Cortex of kidney (tissue), 1 donor: ENCODE measurements at places on chromosomes 11 and 22.

DNA sequence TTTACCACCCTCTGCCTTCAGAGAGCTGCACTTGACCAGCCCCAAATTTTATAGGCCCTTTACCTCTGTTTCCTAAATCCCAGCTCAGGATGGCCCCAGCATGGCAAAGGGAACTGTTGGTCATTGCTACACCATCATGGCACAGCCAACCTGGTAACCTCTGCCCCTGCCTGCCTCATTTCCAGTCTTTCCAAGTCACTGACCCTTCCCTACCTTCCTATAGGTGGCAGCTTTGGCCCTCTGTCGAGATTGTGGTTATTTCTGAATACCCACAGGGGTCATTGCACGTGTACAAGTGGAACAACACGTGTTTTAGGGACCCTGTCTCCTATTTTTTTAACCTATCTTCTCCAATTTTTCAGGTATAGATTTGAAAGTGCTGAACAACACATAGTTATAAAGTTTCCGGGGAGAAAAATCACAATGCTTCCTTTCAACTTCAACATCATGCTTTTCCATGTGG is 2.8 kb downstream of the GALNT18 start:
- DNase-seq: no peak

- no peak for DNase-seq
Observed at GRCh38 chr11:8777907-8778767, 95.5 kb downstream of the RPL27A start.

- no peak for DNase-seq
Observed at GRCh38 chr11:57644748-57645688, 4.7 kb downstream of the YPEL4 start.

GRCh38 chr11:65524014-65524740 is 706 bp upstream of the SCYL1 start:
- no peak for DNase-seq

- DNase-seq: no peak
Observed at GRCh38 chr22:24594569-24595120, 1.8 kb upstream of the LRRC75B start.

- no peak for DNase-seq
Observed at GRCh38 chr11:123452794-123453193, 22.7 kb downstream of the GRAMD1B start.

GRCh38 chr11:78427615-78428265 is 10.1 kb upstream of the GAB2 start:
- DNase-seq: no peak

- no peak for DNase-seq
Observed at GRCh38 chr22:27718186-27719035, 83.1 kb downstream of the MN1 start.

GRCh38 chr11:8691601-8692000 is 9.0 kb downstream of the RPL27A start:
- DNase-seq: no peak

- no peak for DNase-seq
Observed at GRCh38 chr11:57323855-57324153, 948 bp downstream of the TNKS1BP1 start.

GRCh38 chr11:33633251-33634003 is 67.2 kb downstream of the C11orf91 start:
- DNase-seq: no peak

DNA sequence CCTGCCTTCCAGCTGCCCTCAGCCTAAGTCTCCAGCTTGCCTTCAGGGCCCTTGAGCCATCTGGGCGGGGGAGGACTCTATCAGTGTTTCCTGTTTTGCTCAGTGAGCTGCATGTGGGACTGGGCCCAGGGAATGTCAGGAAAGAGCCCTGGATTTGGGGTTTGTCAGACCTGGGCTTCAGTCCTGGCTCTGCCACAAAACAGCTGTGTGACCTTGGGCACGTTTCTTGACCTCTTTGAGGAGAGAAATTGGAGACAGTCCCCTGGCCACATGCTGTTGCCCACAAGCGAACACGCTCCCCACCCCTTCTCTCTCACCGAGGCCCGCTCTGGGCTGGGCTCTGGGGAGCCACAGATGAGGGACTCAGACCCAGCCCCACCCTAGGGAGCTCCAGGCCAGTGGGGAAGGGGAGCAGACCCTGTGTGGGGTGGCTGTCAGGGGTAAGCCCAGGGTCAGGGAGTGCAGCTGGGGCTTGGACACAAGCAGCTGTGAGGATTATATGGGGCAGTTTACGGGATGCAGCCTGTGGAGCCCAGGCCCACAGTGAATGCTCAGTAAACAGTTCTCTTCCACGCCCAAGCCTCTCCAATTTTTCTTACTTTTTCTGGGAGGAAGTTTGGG is 12.3 kb downstream of the MYO7A start:
- no peak for DNase-seq

DNA sequence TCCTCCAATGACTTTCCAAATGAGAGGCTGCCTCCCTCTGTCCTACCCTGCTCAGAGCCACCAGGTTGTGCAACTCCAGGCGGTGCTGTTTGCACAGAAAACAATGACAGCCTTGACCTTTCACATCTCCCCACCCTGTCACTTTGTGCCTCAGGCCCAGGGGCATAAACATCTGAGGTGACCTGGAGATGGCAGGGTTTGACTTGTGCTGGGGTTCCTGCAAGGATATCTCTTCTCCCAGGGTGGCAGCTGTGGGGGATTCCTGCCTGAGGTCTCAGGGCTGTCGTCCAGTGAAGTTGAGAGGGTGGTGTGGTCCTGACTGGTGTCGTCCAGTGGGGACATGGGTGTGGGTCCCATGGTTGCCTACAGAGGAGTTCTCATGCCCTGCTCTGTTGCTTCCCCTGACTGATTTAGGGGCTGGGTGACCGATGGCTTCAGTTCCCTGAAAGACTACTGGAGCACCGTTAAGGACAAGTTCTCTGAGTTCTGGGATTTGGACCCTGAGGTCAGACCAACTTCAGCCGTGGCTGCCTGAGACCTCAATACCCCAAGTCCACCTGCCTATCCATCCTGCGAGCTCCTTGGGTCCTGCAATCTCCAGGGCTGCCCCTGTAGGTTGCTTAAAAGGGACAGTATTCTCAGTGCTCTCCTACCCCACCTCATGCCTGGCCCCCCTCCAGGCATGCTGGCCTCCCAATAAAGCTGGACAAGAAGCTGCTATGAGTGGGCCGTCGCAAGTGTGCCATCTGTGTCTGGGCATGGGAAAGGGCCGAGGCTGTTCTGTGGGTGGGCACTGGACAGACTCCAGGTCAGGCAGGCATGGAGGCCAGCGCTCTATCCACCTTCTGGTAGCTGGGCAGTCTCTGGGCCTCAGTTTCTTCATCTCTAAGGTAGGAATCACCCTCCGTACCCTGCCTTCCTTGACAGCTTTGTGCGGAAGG is 2.9 kb downstream of the APOC3 start:
- no peak for DNase-seq

DNA sequence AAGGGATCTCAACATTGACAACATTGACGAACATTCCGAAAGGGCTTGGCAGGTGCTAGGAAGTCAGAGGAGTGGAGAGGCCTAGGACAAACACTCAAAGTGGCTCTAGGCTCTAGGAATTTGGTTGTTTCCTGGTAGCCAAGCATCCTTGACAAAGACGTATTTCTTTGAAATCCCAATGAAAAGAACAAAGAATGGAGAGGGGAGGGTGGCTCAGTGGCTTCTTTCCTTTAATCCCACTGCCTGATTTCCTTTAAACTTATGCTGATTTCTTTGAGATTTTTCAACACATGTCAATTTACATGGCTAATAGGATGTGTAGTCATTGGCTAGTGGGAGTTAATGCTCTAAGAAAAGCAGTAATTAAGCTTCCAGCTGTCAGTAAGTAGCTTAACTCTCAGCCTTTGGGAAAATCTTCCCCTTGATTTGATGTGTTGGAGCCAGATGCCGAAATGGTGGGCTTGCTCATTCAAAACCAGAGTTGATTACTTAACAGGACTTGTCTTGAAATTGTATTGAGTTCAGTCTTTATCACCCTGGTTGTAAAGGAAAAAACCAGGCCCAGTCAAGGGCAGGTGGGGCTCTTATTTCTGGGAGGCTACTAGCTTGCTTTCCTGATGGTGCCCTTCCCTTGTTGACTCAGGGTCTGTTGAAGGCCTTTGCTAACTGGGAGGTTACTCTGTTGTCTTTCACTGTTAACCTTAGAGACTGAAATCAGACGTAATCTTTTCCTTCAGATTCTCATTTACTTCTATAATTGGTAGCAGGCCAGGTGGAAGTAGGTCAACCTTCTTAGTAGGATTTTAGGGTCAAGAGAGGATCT is 44.6 kb upstream of the SORL1-AS1 start:
- DNase-seq: no peak

GRCh38 chr11:111601636-111601978 is 642 bp upstream of the SIK2 start:
- no peak for DNase-seq

- no peak for DNase-seq
Observed at GRCh38 chr11:67406969-67407687, 3.2 kb downstream of the TBC1D10C start.

DNA sequence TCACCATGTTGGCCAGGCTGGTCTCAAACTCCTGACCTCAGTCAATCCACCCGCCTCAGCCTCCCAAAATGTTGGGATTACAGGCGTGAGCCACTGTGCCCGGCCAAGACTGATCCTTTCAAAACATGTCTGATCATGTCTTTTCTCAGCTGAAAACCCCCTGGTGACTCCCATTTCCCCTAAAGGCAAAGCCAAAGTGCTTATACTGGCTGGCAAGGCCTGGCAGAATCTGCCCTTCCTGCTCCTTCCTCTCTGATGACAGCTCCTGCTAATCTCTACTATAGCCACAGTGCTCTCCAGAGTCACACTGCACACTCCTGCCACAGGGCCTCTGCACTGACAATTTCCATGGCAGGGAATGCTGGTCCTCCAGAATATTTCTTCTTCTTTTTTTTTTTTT is 2.6 kb upstream of the MCHR1 start:
- no peak for DNase-seq

DNA sequence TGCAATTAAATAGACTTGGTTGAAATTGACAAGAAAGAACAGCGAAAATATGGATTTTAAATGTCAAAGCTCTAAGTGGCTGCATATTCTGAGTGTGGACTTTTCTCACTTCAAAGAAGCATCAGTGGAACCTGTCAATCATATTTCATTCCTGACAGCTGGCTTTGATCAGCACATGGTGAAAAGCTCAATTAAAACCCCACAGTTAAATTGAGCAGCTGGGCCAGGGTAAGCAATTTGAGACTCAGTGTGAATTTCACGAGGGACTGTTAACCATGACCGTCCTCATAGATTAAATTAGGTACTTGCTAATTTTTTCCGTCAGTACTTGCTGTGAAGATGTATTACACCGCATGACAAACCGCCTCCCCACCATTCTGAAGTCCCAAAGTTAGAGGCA is 11.0 kb upstream of the OR10D3 start:
- DNase-seq: no peak

- no peak for DNase-seq
Observed at GRCh38 chr11:25536289-25536688, 795.6 kb upstream of the ANO3 start.

DNA sequence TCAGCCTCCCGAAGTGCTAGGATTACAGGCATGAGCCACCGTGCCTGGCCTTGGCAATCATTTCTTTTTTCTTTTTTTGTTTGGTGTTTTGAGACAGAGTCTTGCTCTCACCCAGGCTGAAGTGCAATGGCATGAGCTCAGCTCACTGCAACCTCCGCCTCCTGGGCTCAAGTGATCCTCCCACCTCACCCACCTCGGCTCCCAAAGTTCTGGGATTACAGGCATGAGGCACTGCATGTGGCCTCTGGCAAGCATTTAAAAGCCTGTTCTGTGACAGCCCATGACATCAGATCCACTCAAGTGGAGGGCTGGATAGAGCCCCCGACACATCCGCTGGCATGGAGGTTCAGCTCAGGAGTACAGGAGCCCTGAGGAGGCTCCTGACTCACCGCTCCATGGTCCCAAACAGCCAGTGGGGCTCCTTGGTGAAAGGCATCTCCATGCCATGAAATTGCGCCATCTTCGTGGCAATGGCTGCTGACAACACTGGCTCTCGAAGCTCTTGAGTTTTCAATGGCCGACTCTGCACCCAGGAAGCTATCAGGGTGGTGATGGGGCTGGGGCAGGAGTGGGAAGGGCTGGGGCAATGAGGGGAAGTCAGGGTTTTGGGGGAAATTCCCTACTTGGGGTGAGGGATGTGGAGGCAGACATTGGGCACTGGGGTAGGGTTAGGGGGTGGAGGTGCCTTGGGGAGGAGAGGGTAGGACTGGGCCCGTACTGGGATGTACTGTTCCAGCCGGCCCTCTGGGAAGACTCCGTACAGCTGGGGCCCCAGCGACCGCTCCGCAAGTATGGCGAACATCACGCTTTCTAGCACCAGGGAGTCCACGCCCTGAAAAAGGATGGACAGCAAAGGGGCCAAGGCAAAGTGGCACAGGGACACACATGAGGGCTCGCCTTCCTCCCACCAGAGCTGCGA is 1.4 kb downstream of the CHKB start:
- DNase-seq: no peak

DNA sequence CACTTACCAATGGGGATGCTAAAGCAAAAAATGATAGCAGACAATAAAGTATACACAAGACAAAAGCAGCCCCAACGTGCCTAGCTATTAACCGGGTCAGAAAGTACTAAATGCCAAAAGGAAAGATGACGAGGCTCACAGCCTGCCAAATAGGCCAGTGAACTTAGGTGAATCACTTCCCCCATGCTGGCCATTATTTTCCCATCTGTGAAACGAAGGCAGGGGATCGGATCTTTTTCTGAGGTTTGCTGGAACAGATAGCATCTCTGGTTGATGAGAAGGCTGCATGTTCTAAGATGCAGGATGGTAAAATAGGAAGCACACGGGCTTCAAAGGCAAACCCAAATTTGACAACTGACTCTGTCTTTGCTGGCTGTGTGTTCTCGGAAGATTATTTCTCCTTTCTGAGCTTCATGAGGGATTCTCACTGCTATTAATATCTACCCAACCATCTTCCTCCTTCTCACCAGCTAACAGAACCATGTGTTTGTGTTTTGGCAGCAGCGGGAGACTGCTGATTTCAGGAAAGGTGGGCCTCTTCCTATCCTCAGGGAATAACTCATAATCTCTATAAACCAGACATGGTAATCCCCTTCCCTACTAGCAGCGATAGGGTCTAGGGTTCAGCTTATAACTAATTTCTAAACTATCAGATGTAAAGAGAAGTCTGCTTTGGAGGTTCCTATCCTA is 390.7 kb downstream of the LARGE1 start:
- no peak for DNase-seq

DNA sequence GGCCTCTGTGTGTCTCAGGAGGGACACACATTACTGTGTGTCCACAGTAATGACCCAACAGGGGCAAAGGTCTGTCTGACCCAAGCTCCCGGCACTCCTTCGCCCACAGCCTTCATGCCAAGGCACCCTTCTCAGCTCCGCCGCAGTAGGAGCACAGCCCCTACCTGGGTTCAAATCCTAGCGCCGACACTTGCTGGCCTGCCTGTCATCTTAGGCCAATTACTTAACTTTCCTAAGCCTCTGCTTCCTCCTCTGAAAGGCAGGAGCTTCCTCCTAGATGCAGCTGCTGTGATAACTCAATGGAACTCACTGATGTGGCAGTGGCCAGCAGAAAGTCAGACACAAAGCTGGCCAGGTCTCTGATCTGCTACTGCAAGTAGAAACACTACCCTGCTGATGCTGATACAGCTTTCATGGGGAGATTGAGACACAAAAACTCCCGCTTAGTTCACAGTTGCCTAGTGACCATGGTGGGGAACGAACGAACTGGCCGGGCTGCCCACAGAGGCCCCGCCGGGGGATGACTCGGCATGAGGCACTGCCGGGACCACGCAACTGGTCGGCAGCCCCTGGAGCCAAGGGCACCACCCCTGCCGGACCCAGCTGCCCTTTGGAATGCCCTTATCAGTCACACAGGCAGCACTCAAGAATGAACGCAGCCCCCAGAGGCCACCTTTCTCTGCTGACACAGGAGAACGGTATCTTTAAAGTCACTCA is 8.1 kb downstream of the EHD1 start:
- no peak for DNase-seq
